ENCODE measurements at places on chromosomes 12 and 14. TPM values are rescaled to one million over a fixed set of nuclear protein-coding genes. Genes with fewer than 3 reads are reported as not detected.

The COL2A1 gene
- 3.2 TPM for total RNA-seq

The IL22 gene
- not detected for total RNA-seq

The HRK gene
- total RNA-seq: 0.13 TPM

The TAS2R46 gene
- 7.1 TPM for total RNA-seq

The SAMD15 gene
- total RNA-seq: 8.5 TPM

The SERPINA10 gene
- not detected for total RNA-seq

The P2RX7 gene
- total RNA-seq: 5.7 TPM

The CRACR2A gene
- 3.6 TPM for total RNA-seq

The MYO1A gene
- total RNA-seq: 0.32 TPM

The GSKIP gene
- 46.0 TPM for total RNA-seq

The SLC6A15 gene
- total RNA-seq: 0.11 TPM

The ASB2 gene
- total RNA-seq: not detected

The TMPRSS12 gene
- total RNA-seq: not detected

The CIDEB gene
- 7.2 TPM for total RNA-seq

The CELA1 gene
- total RNA-seq: not detected

The GLTP gene
- total RNA-seq: 73.0 TPM

The OR2AP1 gene
- total RNA-seq: not detected

The KMT2D gene
- total RNA-seq: 25.3 TPM

The ADGRD1 gene
- total RNA-seq: 1.7 TPM

The GPRC5D gene
- total RNA-seq: not detected

The MMP17 gene
- 1.3 TPM for total RNA-seq

The METTL17 gene
- total RNA-seq: 37.6 TPM

The LYZ gene
- not detected for total RNA-seq

The ASCL1 gene
- not detected for total RNA-seq

The RPGRIP1 gene
- not detected for total RNA-seq

The ABCC9 gene
- 0.32 TPM for total RNA-seq

The LTBP2 gene
- 335 TPM for total RNA-seq

The ACSS3 gene
- total RNA-seq: 12.6 TPM

The CLEC4D gene
- not detected for total RNA-seq

The TGM1 gene
- 1.1 TPM for total RNA-seq

The ALKBH1 gene
- 8.2 TPM for total RNA-seq

The KLRB1 gene
- total RNA-seq: not detected

The SLC7A7 gene
- 6.1 TPM for total RNA-seq

The KRT85 gene
- total RNA-seq: under 0.01 TPM

The ANKRD33 gene
- total RNA-seq: not detected

The KLRG1 gene
- 0.22 TPM for total RNA-seq

The SPRYD4 gene
- 2.6 TPM for total RNA-seq

The LRRK2 gene
- total RNA-seq: 5.4 TPM

The EXOC3L4 gene
- not detected for total RNA-seq

The KRT71 gene
- total RNA-seq: not detected

The FOXJ2 gene
- 12.0 TPM for total RNA-seq

The TPPP2 gene
- not detected for total RNA-seq

The SMARCC2 gene
- 59.6 TPM for total RNA-seq

The GPRC5A gene
- total RNA-seq: 28.9 TPM

The HOXC12 gene
- not detected for total RNA-seq

The APOF gene
- total RNA-seq: not detected

The OTX2 gene
- not detected for total RNA-seq

The IFI27L1 gene
- 7.1 TPM for total RNA-seq

The AKAP3 gene
- 4.0 TPM for total RNA-seq

Measured in articular chondrocyte of knee joint (primary cell).